RWPE2 (cell line): ENCODE measurements at places on chromosomes 12 and 14.

DNA sequence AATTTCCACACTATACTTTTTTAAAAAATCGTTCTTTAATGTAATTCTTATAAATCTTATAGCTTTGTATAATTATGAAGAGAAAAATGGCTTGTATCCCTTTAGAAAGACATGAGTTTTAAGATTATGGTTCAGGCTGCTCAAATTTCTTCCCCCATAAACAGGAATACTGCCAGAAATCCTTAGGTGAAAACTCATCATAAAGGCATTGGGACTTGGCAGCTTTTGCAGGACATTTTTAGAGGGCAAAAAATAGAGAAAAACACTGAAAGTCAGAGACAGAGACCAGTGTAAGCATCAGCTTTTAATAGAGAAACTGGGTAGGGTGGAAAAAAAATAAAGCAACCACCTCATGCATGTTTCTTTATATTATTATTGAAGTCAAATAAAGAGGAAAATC lies 29.1 kb downstream of the LRRK2 start:
- DNase-seq = no peak

DNA sequence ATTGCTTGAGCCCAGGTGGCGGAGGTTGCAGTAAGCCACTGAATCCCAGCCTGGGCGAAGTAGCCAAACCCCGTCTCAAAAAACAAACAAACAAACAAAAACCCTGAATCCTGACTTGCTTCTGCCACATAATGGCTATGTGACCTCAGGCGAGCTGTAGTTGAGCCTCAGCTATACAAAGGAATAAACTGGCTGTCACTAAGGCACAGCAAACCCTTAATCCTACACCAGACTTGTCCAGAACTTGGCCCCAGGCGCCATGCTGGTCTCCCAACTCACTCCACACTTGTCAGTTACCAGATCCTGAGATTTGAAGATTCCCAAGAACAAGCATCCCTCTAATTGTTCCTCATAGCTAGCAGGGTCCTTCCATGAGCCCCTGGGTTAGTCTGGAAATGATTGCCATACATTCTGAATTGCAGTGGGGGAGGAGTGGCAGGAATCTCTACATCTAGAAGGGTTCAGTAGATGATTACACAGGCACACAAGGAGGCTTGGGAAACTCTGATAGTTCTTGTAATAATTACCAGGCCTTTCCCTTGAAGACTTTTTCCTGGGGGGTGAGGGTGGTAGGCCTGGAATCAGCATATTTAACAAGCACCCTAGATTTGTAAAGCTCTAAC lies 9.9 kb downstream of the MAP3K12 start:
- no peak for DNase-seq

DNA sequence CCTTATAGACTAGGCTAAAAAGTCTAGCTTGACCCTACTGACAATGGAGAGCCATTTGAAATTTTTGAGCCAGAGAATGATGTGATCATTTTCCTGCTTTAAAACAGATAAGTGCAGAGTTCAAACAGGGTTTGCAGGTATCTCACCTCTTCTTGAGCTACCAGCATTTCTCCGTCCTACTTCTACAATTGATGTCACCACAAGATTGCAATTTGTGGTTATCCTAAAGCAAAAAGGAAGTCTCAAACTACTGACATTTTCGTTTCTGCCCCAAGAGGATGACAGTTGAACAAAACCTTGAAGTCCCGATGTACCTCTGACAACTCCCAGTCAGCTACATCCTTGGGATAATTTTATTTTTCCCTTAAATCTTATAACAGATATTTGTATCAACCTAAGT lies 86.7 kb downstream of the PTGER2 start:
- no peak for DNase-seq

- no peak for DNase-seq
Measured at GRCh38 chr14:71163050-71163841, 256.0 kb downstream of the PCNX1 start.

- peak; percentile 88 for DNase-seq
Measured at GRCh38 chr12:123085730-123086487, 65.0 kb downstream of the PITPNM2 start.

DNA sequence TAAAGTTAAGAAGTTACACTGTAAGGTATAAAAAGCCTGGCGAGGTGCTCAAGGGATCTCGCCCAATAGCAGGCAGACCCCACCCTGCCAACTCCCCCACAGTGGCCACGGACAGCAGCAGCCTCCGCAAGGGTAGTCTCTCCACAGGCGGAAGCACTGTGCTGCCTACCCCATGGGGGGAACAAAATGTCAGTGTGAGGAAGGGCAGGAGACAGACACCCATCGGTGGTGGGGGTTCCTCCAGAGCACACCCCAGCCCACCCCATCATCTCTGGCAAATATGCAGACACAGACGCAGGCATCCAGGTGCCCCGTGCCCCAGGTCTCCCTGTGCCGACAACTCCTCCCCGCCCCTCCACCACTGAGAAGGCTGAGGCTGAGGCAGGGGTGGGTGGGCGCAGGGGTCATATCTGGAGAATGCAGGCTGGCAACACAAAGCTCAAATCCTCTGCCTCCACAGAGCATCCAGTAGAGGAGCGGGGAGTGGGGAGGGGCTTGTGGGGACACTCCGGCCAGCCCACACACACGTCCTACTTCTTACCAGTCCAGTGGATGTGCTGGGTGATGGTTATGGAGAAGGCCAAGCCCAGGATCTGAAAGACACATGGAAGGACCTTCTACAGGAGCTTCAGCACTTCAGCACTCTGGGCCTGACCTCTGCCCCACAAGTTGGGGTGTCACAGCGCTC lies 68.3 kb upstream of the DDX11 start:
- DNase-seq = no peak

- DNase-seq = no peak
Measured at GRCh38 chr14:88270776-88271175, 52.3 kb downstream of the KCNK10 start.

GRCh38 chr12:109621211-109621694 lies 47.7 kb downstream of the MVK start:
- DNase-seq = no peak

GRCh38 chr12:48001505-48002413 lies 2.5 kb downstream of the COL2A1 start:
- DNase-seq = no peak

- DNase-seq = no peak
Measured at GRCh38 chr12:64946132-64946829, 121.8 kb downstream of the TBC1D30 start.

GRCh38 chr12:29547151-29547632 lies 49.7 kb upstream of the OVCH1 start:
- DNase-seq = no peak

DNA sequence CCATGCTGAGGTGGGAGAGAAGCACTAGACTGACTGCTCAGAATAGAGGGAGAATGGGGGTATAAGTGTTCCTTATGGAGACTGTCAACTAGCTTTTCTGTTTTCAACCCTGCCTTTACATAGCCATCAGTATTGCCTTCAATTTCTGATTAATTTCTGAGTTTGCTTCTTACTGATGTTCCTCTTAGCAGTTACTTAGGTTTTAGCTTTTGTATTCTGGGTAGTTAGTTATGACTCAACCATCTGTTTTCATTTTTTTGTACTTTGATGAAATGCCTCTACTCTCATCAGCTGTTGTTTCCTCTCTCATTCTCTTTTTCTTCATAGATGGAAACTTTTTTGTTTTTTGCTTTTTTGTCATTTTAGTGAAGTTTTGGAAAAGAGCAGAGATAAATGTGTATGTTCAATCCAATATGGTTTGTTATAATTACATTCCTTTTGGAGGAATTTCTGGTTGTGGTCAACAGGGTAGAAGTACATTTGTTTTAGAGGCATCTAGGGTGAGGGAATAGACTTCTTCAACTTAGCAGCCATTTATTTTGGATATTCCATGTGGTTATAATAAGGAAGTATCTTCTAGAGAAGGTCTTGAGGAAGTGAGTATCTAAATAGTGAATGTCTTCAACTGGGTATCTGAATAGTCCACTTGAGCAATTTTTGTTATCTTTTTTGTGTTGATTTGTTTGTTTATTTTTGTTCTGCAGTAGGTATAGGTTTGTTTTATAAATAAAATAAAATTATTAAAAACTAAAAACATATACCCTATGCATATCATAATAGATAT lies 29.6 kb downstream of the PMCH start:
- DNase-seq = no peak

GRCh38 chr14:100267990-100268389 lies 29.0 kb downstream of the YY1 start:
- DNase-seq = no peak

- no peak for DNase-seq
Measured at GRCh38 chr14:78202163-78202562, 32.0 kb downstream of the NRXN3 start.

- no peak for DNase-seq
Measured at GRCh38 chr12:65859519-65859918, 35.2 kb downstream of the HMGA2 start.

GRCh38 chr12:120072472-120073249 lies 43.9 kb downstream of the RAB35 start:
- no peak for DNase-seq

- DNase-seq = no peak
Measured at GRCh38 chr14:50667684-50667995, 466 bp downstream of the SAV1 start.

- DNase-seq = peak; percentile 45
Measured at GRCh38 chr12:52233462-52234207, 592 bp downstream of the KRT7 start.

DNA sequence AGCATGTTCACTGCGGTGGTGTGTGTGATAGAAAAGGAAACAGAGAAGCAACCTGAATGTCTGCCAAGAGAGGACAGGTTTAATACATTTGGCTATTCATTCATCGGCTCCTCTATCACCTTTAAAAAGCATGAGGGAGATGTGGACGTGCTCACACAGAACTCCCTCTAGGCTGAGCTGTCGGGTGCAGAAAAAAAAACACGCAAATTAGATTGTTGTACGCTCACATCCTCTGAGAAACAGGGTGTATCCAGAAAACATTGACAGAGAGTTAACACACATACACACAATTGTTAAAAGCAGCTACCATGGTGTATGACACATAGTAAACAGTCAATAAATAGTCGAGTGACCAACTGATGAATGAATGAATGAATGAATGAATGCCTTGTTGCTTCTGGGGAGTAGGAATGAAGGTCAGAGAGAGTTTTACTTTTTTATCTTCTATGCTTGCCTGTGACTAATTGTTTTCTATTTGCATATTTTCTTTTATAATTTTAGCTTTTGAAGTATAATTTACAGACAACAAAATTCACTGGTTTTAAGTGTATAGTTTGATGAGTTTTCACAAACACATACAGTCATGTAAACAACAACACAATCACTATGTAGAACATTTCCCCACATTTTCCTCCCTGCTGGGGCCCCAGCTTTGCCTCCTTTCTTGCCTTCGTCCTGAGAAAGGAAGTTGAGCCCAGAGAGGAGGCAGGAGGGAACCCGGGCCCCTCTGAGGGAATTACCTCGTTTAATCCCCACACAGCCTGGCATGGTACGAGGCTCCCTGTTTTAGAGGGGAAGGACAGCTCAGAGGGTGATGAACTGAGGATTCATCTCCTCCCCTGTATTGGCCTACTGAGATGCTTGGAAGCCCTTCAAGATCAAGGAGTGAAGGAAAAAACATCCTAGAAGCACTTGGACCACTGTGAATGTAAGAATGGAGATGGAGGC lies 19.7 kb upstream of the FAM222A start:
- no peak for DNase-seq

DNA sequence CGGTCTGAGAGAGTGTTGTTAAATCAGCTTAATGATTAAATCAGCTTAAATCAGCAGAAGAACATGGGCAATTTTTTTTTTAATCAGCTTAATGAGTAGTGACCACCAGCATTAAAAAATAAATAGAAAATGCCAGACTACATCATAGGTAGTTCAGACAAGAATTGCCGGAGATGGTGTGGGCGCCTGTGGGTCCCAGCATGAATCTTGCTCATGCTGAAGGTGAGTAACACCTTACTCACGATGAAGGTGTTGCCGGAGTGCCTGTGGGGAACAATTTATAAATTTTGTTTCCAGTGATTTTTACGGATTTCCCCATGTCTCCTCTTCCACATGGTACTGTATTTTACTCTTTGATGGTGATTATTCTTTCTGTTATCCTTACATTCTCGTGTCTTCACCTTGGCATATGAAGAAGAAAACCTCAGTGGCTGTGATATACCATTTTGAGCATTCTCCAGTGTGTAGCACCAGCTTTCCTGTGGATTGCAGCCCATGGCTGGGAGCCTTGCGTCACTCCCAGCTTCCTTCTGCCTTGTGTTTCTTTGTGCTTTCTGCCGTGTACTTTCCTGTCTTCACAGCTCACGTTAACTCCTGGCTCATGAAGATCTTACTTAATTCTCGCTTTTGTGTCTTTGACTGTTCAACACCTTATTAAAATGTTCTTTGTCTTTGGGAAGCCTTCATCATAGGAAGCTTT lies 4.7 kb downstream of the TDRD9 start:
- no peak for DNase-seq

DNA sequence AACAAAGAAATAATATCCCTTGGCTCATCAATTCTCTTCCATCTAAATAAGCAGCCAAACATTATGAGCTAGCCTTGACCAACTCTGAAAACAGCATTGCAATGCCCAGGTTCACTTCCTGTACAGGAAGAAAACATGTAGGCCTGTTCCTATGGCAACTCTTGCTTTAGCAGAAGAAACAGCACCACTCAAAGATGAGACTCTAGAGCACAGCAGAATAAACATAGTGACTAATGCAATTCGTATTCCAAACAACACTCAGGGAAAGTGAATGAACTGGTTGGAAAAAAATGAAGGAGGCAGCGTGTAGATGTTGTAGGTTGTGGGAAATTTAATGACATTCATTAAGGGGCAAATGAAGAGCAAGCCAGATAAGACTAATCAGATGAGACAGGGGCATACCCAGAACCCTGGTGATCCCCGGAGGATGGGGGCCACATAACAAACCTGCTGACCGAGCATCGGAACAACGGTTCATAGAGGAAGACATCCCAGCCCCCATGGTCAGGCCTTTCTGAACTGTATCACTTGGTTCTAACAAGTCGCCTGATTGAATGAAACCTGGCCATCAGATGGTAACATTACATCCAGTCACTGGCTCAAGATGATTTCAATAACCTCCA lies 9.0 kb downstream of the ARHGDIB start:
- DNase-seq = no peak

GRCh38 chr14:60602291-60602690 lies 47.0 kb downstream of the SIX1 start:
- no peak for DNase-seq

DNA sequence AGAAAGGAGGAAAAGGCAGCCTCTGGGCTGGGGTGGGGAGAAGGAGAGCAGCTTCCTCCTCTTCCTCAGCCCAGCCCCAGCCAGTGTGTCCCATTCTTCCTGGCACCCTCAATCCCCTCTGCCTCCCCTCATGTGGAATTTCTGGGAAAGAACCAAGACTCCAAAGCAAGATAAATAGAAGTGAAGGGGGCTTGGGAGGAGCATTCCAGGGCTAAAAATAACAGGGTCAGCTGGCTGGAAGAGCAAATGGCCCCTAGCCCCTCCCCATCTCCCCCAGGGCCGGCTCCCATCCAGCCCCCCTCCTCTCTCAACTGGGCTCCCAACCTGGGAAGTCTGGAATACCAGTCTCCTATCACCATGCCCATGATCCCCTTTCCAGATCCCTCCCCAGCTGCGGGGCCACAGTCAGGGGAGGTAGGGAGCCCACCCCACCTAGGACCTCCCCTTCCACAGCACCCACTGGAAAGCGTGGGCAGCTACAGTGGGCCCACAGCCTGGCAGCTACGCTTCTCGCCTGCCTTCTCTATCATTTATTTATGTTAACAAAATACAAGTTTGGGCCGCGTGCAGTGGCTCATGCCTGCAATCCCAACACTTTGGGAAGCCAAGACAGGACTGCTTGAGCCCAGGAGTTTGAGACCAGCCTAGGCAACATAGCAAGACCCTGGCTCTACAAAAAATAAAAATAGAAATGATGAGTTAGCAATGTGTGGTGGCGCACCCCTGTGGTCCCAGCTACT lies 88.3 kb downstream of the IRF2BPL start:
- no peak for DNase-seq

- no peak for DNase-seq
Measured at GRCh38 chr12:102888511-102888910, 28.5 kb downstream of the PAH start.
